ENCODE measurements at places on chromosomes 5 and 9.

GRCh38 chr5:60727033-60727679 lies 27.2 kb upstream of the DEPDC1B start:
- no peak for DNase-seq

- DNase-seq, result no peak
Observed at GRCh38 chr9:35847792-35848572, 19.0 kb downstream of the TMEM8B start.

GRCh38 chr5:174514983-174515394 lies 209.4 kb upstream of the MSX2 start:
- no peak for DNase-seq

DNA sequence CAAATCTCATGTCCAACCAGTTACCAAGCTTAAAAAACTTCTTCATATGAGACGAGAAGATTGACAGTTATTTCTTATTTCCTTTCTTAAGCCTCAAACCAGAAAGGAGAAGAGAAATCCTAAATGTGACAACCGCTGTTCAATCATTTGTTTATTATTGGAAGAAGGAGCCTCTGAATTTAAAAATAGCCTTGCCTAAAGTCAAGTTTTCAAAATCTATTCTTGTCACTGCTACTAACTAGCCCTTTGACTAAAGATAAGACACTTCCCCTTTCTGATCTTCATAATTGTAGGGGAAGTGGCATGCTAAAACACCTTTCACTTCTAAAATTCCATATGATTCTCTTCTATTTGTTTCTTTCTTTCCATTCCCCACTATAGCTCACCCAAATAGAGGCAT lies 106.2 kb upstream of the EMB start:
- no peak for DNase-seq

- DNase-seq, result no peak
Observed at GRCh38 chr9:111799506-111799905, 4.8 kb upstream of the SHOC1 start.

GRCh38 chr5:163458778-163459385 lies 1.0 kb downstream of the NUDCD2 start:
- DNase-seq, result no peak

GRCh38 chr5:116396476-116397099 lies 178.0 kb downstream of the SEMA6A start:
- no peak for DNase-seq

- no peak for DNase-seq
Observed at GRCh38 chr5:179860301-179860700, 1.7 kb upstream of the MRNIP start.

- DNase-seq, result no peak
Observed at GRCh38 chr5:6287176-6287575, 91.2 kb downstream of the MED10 start.

DNA sequence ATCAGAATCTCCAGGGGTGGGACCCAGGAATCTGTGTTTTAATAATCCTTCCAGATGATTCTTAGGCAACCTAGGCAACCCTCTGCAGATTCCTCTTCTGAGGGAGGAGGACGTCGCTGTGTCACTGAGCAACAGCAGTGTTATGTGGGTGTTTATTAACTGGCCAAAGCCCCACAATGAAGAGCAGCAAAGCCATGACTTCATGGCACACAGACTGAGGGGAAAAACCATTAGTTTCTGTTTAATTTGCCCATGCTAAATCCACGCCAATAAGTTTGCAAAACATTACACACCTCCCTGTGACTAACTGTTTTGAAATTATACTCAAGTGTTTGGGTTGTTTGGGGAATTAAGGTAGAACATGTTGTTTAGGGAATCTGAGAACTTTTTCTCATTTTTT lies 83.7 kb upstream of the TMED7 start:
- no peak for DNase-seq

DNA sequence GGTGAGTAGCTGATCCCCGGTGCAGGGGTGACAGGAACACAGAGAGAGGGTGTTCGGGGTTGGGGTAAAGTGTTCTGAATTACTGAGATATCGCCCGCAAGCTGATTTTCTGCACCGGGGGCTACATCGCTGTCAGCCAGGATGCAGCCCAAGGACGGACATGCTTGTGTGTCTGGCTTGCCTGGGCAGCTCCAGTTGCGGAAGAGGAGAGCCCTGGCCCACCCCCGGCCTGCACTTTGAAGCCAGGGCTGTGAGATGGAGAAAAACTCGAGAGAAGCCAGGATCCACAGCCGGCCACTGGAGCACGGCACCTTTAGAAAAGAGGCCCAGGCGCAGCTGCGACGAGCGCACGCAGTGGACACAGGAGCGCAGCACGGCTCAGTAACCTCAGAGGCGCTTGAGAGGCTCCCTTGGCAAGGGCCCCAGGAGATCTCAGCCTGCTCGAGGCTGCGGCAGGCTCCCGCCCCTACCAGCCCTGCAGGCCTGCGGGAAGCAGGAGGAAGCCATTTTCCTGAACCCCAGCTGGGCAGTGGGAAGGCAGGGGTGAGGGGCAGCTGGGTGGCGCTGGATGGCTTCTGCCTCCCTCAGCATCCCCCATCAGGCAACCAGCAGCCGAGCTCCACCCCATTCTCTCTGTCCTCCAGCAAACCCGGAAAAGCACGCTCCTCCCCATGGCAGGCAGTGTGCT lies 59.2 kb downstream of the C9orf50 start:
- no peak for DNase-seq

- DNase-seq, result no peak
Observed at GRCh38 chr9:15999422-16000339, 446.8 kb downstream of the CCDC171 start.

GRCh38 chr5:115435065-115435777 lies 109.4 kb downstream of the FEM1C start:
- DNase-seq, result no peak

- DNase-seq, result no peak
Observed at GRCh38 chr5:100615362-100615761, 80.2 kb downstream of the FAM174A start.

All from activated CD4-positive, alpha-beta T cell treated with anti-CD3 and anti-CD28 coated beads for 1 hour (primary cell).